ENCODE measurements at places on chromosomes 7 and 10.

DNA sequence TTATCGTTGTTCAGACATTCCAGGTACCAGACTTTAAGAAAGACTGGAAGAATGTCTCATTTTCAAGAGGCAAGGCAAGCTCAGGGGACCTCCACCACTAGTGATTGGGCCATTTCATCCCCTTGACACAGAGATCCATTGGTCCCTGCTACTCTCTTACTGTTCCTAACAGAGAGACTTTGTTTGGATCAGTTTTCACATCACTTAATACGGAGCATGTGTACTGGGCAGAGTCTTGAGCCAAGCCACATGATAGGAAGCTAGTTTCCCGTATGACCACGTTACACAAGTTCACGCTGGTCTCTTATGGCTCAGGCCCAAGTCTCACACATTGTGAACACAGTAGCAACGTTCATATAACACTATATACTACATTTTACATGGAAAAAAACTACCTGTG lies 269.9 kb downstream of the BAMBI start:
- no peak for DNase-seq

DNA sequence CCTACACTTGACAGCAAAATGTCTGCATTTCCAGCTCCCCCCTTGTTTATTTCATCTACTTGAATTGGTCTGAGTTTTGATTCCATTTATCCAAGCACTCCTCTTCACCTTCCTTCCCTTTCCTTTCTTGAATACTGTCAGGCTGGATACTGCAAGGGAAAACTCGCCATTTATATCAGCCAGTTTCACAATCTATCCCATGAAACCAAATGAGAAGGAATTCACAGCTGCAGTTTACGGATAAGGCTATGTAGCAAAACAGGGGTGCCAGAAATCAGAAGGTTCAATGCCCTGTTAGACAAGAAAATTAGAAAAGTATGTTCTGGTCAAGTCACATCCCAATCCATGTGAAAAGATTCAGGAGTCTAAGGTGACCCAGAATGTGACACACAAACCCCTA lies 28.1 kb downstream of the CCDC6 start:
- no peak for DNase-seq

- DNase-seq = no peak
These were observed 32.9 kb upstream of the SDK1 start for GRCh38 chr7:3267966-3268690.

GRCh38 chr10:104483582-104483981 lies 129.9 kb downstream of the CFAP58 start:
- no peak for DNase-seq

GRCh38 chr7:125136755-125137532 lies 207.3 kb upstream of the POT1 start:
- no peak for DNase-seq

DNA sequence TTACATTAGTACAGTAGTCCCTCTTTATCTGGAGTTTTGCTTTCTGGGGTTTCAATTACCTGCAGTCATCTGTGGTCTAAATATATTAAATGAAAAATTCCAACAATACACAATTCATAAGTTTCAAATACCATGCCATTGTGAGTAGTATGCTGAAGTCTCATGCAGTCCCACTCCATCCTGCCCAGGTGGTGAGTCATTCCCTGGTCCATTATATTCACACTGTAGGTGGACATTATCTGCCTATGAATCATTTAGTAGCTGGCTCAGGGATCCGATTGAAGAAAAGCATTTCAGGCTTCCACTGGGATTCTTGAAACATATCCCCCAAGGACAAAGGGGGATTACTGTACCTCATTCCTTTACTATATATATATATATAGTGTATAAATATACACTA lies 298.2 kb upstream of the GALNT17 start:
- DNase-seq = no peak

- no peak for DNase-seq
These were observed 49.7 kb downstream of the RABGEF1 start for GRCh38 chr7:66790196-66790595.

- no peak for DNase-seq
These were observed 76.5 kb upstream of the ADRB1 start for GRCh38 chr10:113967126-113967525.

- DNase-seq = no peak
These were observed 20.7 kb downstream of the KCNH2 start for GRCh38 chr7:150957133-150958020.

- DNase-seq = no peak
These were observed 642 bp upstream of the COL13A1 start for GRCh38 chr10:69801094-69801433.

DNA sequence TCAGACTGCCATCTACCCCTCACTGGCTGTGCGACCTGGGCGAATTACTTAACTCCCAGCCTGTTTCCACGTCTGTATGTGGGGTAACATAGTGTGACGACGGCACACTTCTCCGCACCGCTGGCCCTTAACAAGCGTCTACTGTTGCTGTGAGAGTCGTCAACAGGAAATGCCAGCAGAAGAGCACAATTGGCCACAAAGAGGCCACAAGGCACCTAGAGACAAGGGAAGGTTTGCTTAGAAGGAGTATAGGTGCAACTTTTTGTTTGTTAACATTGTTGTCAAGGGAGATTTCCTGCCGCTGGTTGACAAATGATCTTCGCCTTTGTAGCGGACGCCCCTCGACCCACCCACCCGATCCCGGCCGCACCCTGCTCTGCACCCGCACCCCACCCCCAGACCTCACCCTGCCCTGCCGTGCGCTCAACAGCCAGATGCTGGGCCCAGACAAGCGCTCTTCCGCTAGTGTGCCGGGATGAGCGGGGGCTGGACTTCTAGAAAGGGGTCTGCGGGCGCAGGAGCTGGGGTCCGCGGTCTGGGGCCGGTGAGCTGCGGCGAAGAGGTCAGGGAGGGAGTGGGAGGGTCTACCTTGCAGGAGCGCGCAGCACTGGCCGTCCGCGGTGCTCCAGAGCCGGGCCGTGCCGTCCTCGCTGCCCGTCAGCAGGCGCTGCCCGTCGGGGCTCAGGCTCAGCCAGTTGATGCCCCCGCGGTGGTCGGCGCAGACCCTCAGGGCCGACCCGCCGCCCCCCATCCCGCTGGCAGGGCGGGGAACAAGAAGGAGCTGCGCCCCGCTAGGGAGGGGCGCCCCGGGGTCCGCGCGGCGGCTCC lies 785 bp downstream of the WDR86 start:
- no peak for DNase-seq

- no peak for DNase-seq
These were observed 38.3 kb upstream of the PPP2R2D start for GRCh38 chr10:131862548-131862947.

DNA sequence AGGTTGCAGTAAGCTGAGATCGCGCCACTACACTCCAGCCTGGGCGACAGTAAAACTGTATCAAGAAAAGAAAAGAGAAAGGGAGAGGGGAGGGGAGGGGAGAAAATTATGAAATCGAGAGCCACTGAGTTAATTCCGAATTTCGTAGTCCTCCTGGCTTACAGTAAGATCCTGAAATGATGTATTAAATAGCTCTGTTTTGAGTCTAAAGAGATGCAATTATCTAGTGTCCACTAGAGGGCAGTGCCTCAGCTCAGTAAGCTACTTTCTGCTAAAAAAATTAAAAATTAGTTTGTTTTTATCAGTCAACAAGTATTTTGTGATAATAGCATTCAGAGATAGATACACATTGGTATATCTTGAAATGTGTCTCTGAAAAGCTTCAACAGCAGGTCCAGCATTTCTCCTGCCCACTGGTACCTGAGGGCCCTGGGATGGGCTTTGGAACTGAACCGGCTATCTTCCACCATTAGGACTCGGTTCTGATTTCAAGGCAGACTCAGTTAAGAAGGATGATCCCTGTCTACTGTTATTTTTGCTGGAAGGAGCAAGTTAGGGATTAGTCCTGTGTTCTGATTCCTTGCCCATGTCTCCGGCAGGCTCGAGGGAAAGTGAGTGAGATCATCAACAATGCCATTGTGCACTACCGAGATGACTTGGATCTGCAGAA lies 19.5 kb downstream of the TSPAN33 start:
- no peak for DNase-seq

DNA sequence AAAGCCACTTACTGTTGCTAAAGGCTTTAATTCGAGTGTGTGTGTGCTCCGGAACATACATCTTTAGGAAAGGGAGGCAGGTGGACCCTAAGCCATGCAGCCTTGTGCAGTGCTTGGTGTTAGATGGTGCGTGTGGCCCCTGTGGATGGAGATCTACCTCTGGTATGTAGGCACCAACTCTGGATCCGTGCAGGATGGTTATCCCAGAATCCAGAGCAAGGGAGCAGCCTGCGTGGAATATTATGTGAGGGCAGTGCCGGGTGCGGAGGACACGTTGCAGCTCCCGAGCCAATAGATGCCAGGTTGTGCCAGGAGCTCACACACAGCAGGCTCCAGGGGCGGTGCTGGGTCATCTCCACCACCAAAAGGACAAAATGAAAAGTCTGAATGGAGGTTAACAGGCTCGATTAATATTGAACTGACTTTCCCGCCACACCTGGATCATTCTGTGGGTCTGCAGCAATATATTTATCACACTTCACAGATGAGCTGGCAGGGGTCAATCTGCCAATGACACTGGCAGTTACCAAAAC lies 143.0 kb upstream of the NPS start:
- no peak for DNase-seq

DNA sequence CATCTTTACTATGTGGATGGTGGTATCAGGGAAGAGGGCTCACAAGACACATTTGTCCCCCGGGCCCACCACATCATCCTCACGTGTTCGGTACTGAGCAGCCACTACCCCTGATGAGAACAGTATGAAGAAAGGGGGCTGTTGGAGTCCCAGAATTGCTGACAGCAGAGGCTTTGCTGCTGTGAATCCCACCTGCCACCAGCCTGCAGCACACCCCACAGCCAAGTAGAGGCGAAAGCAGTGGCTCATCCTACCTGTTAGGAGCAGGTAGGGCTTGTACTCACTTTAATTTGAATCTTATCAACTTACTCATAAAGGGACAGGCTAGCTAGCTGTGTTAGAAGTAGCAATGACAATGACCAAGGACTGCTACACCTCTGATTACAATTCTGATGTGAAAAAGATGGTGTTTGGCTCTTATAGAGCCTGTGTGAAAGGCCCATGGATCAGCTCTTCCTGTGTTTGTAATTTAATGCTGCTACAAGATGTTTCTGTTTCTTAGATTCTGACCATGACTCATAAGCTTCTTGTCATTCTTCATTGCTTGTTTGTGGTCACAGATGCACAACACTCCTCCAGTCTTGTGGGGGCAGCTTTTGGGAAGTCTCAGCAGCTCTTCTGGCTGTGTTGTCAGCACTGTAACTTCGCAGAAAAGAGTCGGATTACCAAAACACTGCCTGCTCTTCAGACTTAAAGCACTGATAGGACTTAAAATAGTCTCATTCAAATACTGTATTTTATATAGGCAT lies 9.1 kb upstream of the CSGALNACT2 start:
- DNase-seq = no peak

- DNase-seq = no peak
These were observed 373.7 kb downstream of the PHTF2 start for GRCh38 chr7:78172267-78172757.

DNA sequence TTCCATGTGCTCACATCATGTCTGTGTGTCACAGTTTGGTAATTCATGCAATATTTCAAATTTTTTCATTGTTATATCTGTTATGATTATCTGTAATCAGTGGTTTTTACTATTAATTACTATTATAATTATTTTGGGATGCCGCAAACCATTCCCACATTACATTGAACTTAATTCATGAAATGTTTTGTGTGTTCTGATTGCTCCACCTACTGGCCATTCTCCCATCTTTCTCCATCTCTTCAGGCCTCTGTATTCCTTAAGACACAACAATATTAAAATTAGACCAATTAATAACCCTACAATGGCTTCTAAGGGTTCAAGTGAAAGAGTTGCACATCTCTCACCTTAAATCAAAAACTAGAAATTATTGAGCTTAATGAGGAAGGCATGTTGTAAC lies 398.5 kb downstream of the PCDH15 start:
- no peak for DNase-seq
